NCI-H2029 (cell line): ENCODE measurements at places on chromosomes 7 and 10.

- DNase-seq: no peak
These were observed 12.5 kb upstream of the ZNF212 start for GRCh38 chr7:149226840-149227494.

DNA sequence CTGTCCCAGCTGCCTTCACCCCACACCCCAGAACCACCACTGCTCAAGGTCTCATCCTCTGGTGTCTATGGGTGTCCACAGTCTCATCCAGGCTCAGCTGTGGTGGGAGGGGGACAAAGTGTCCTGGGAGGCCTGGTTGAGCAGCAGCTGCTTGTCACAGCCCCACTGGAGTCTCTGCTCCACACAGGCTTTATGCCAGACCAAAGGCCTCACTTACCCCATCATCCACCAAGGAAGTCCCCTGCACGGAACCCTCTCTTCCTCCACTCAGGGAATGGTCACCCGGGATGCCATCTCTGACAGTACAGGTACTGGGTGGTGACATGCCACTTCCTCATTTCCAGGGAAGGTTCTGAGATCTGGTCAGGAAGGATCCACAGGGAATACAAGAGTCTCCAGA, 925.4 kb upstream of the ZNF722 start:
- no peak for DNase-seq

GRCh38 chr7:2116989-2117591, 115.7 kb downstream of the MAD1L1 start:
- DNase-seq: peak; percentile 70

DNA sequence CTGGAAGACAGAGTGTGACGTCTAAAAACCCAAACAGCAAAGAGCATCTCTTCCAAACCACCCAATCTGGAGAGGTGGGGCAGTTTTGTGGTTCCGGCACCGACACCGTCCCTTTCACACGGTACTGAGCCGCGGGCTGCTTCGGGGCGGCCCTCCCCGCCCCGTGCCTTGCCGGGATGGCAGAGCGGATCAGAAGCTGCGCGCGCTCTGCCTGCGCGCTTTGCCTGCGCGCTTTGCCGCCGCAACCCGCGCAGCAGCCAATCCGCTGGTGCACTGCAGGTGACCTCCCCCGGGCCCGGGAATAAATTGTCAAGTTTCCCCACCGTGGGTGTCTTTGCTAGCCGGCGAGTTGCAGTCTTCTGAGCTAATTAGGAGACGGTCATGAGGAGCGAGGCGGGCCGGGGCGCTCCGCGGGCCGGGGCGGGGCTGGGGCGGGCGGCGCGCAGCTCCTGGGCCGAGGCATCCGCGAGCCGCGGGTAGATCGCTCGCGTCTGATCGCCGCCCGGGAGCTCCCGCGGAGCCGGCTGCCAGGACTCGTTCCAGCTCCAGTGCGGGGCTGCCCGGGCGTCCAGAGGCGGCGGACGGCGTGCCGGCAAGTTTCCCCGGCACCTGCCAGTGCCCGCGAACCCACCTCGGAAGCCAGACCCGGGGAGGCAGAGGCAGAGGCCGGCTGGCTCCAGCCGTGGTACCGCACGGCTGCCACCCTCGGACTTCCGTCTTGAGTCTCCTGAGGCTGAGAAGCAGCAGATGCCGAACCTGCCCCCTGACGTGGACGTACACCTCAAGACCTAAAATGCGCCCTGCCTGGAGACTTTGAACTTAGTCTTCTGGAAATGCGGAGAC, 536.0 kb upstream of the GALNT17 start:
- no peak for DNase-seq

GRCh38 chr7:149414745-149415390, 46.0 kb downstream of the ZNF777 start:
- DNase-seq: no peak

DNA sequence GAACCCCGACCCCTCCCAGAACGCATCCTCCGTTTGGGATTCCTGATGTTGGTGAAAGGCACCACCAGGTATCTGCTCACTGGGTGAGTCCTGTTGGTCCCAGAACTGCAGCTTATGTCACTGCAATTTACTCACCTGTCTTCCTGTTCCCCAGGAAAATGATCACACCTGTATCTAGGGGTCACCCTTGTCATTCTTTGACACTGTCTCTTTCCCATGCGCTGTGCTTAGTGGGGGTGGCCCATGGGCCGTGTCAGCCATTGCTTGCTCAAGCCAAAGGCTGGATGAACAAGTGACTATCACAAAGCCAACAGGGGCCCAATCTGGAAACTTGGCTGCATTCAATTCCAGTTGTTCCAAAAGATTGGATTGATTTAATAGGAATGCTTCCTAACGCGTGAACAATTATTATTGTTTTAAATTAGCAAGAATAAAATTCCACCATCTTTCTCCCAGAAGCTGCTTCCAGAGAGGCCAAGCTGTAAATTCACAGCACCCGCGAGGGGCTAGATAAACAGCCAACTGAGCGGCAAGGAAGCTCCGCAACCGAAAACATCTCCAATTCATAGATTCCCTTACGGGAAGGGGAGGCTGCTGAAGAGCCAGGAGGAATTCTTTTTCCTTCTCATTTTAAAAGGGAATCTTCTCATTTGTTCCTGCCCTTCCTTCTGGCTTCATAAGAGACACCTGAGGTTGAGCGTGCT, 134.8 kb upstream of the ZMIZ1 start:
- DNase-seq: no peak

GRCh38 chr7:74263399-74264120, 9.4 kb upstream of the RFC2 start:
- DNase-seq: no peak

DNA sequence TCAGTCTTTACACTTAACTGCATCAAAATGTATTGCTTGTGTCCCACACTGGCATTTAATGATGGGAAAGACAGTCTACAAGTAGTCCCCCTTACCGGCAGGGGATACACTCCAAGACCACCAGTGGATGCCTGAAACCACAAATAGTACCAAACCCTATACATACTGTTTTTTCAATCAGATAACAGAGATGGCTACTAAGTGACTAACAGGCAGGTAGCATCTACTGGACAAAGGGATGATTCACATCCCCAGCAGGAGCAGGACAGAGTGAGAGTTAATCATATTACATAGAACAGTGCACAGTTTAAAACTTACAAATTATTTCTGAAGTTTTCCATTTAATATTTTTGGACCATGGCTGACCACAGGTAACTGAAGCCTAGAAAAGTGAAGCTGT, 13.2 kb downstream of the TMEM243 start:
- no peak for DNase-seq

DNA sequence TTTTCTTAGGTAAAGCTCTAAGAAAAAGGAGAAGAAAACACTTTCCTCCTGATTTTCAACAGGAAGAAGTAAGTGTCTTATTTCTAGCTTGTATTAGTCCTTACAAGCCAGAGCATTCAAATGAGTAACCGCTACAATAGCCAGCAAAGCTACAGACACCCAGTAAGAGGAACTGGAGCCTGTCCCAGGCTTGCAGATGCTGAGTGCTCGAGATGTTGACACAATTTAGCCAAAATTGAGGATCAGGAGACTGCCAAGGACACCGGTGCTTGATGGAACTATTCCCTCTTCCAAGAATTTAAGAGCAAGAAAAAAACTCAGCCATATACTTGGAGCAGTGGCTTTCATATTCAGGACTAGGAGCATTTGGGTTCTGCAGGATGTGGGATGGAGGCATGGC, 149.3 kb upstream of the DPP6 start:
- DNase-seq: no peak

- DNase-seq: no peak
These were observed 14.2 kb upstream of the HPS1 start for GRCh38 chr10:98460837-98461499.

GRCh38 chr10:69787681-69788080, 14.0 kb upstream of the COL13A1 start:
- DNase-seq: no peak

GRCh38 chr10:88232029-88232895, 350.9 kb downstream of the RNLS start:
- no peak for DNase-seq

DNA sequence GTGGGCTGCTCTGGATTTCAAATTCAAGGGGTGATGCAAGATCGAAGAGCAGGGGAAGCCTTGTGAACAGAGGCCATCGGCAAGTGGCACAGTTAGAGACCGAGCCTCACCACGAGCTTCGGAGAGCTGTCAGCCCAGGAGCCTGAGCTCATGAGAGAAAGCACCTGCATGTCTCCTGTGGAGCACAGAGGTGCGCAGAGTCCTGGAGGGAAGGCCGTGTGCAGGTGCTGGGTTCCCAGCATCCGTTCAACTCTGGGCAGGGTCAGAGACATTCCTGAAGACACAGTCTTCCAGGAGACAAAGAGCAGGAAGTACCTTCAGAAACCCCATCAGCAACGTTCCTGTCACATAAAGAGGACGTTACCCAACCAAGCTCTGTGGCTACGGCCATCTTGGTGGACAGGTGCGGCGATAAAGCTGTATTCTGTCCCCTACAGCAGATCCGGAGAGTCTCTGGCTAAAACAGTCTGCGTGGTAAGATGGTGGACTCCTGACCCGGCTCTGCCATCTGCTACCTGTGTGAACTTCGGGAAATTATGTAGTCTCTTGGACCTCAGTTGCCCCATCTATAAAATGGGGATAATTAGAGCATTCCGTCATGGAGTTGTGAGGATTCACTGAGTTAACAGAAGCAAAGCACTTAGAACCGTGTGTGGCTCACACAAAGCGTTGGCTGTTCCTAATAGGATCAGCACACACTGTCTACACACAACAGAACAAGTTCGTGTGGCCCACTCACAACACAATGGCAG, 40.6 kb downstream of the NOD1 start:
- DNase-seq: no peak

- no peak for DNase-seq
These were observed 37.3 kb upstream of the PDZD8 start for GRCh38 chr10:117412469-117413010.

DNA sequence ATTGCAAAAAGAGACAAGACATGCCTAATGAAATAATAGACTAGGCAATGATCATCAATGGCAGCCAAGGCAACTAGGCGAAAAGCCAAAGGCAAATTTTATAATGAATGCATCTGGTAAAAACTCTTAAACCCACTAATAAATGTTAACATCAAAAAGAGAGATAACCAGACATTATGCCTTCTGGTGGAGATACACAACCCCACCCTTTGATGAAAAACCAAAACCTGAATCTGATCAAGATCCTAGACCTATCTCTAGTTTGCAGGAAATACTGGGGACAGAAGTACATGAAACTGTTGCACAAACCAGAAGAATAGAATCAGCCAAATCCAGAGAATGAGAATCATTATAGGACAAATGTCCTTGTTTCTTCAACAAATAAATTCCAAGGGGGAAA, 22.0 kb upstream of the GSAP start:
- DNase-seq: no peak

GRCh38 chr7:23098460-23098859, 7.1 kb upstream of the KLHL7 start:
- no peak for DNase-seq

DNA sequence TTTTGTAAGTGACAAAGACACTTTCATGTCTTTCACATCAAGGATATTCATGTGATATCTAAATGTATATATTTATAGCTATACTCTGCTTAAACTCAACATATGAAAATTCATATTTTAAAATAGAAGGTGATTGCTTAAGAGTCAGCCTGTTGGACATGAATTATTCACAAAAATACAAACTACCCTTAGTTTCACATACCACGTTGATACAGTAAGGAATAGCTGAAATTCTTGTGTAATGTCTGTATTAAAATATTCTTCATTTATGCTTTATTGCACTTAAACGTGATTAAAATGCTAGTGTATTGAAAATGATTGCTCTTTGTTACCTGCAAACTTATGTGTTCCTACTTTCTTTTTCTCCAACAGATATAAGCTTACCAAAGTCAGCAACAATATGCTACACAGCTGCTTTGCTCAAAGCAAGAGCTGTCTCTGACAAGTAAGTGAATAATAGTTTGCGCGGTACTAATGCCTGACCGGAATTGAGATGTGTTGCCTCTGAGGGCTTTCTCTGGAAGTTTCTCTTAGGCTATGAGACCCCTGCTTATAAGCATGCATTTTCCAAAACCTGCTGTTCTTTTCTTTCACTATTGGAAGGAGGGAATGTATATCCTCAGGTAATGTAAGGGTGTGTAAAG, 133.8 kb downstream of the WNT2 start:
- DNase-seq: no peak

GRCh38 chr7:2417981-2418481, 14.6 kb downstream of the CHST12 start:
- no peak for DNase-seq

GRCh38 chr7:146645383-146645976, 528.9 kb downstream of the CNTNAP2 start:
- no peak for DNase-seq

GRCh38 chr10:124213471-124213870, 120.1 kb upstream of the CHST15 start:
- DNase-seq: no peak

GRCh38 chr10:68543004-68543918, 15.9 kb upstream of the SLC25A16 start:
- no peak for DNase-seq

DNA sequence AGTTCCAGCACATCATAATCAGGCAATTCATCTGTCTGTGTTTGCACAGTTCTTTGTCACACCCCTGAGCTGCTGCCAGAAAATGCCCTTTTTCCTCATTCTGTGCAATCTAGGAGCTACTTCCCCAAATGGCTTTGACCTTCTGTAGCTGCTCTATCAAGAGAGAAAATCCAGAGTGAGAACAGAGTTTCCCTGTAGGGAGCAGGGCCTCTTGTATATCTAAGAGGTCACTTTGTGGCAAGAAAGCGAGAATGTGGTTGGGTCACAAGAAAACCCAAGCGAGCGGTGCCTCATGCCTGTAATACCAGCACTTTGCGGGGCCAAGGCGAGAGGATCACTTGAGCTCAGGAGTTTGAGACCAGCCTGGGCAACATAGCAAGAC, 24.3 kb downstream of the SLC29A3 start:
- DNase-seq: no peak

GRCh38 chr10:127485153-127485857, 63.8 kb upstream of the NPS start:
- no peak for DNase-seq

GRCh38 chr7:106281585-106282318, 3.0 kb downstream of the NAMPT start:
- DNase-seq: no peak

GRCh38 chr7:28096713-28097112, 83.9 kb downstream of the JAZF1 start:
- no peak for DNase-seq

DNA sequence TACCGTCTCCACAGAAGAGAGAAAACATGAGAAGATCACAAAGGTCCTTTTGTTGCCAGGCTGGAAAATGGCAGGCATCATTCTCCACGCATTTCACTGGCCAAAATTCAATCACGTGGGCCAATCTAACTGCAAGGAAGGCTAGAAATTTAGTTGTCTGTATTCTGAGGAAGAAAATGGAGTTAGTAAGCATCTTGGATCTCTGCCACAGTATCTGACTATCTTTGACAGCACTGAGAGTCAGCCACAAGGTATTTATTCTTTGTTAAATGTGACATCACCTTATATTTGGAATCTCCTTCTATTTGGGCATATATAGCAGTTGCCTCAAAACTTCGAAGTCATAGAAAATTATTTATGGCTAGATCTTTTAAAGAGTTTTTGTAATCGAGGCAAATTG, 213.9 kb downstream of the NSUN6 start:
- DNase-seq: no peak

GRCh38 chr7:118080947-118081346, 103.0 kb upstream of the LSM8 start:
- DNase-seq: no peak

- no peak for DNase-seq
These were observed 14.8 kb downstream of the USP54 start for GRCh38 chr10:73576178-73576889.

- no peak for DNase-seq
These were observed 179.8 kb downstream of the CXCL12 start for GRCh38 chr10:44205067-44205466.
